NCI-H82 (cell line): ENCODE measurements at places on chromosomes 16 and 17.
A peak's percentile ranks its signal among the peaks of the same experiment; 100 is the strongest.

DNA sequence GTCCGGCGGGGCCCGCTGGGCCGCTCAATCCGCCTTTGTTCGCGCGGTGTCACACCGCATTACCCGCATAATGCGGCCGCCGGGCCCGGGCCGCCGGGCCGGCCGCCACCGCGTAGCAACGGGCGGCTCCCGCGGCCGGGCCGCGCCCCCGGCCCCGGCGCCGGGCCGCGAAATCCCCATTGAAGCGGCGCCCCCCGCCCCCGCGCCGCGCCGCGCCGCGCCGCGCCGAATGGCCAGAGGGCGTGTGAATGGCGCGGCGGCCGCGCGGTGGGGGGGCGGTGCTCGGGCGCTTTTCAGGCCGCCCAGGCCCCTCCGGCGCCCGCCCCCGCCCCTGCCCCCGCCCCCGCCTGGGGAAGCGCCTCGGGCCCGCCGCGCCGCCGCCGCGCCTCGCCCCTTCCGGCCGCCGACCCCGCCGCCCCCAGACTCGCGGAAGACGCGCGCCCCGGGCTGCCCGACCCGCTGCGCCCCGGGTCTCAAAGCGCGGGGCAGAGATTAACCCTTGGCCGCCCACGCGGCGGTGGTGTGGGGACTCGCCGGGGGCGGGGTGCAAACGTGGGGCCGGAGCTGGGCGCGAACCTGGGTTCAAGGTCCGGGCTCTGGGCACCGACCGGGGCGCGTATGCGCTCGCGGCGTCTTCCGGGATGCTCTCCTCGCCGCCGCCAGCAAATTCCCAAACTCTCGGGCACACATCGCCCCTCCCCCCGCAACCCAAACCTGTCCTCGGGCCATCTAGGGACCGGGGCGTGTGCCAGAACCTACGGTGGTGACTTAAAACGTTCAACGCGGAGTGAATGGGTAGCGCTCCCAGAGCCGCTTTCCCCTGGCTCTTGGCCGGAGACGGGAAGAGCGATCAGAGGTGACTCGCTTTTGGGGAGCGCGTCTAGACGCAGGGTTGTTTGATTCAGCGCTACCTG is 46.7 kb downstream of the WNT3 start:
- DNase-seq: peak; percentile 71

DNA sequence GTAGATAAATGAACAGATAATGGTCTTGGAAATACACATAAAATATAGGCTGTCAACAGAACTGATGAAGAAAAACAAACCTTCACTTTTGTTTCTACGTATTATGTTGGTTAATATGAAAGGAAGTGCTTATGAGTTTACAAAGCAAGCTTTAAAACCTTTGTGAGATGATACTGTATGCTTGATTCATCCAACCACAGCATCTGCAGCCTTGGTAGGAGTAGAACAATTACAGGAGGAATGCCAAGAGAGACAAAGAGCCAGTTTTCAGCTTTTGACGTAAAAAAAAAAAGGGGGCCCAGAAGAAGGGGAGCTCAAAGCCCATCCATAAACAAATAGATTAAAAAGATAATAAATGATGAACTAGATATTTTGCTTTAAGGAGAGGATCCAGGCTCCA is 13.3 kb downstream of the FAM20A start:
- DNase-seq: no peak

DNA sequence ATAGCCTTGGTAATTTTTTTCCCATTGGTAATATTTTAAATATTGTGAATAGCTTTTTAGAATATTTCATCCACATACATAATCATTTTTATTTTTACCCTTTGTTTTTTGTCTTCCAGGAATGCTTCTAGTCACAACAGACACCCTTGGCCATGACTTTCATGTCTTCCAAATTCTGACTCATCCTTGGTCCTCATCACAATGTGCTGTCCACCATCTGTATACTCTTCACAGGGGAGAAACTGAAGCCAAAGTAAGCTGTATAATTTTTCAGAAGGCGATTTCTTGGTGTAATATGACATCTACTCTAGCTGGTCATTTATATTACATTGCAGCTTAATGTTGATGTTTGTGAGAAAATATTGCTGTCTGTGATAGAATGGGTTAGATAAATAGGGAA is 269.4 kb downstream of the BCAS3 start:
- no peak for DNase-seq

DNA sequence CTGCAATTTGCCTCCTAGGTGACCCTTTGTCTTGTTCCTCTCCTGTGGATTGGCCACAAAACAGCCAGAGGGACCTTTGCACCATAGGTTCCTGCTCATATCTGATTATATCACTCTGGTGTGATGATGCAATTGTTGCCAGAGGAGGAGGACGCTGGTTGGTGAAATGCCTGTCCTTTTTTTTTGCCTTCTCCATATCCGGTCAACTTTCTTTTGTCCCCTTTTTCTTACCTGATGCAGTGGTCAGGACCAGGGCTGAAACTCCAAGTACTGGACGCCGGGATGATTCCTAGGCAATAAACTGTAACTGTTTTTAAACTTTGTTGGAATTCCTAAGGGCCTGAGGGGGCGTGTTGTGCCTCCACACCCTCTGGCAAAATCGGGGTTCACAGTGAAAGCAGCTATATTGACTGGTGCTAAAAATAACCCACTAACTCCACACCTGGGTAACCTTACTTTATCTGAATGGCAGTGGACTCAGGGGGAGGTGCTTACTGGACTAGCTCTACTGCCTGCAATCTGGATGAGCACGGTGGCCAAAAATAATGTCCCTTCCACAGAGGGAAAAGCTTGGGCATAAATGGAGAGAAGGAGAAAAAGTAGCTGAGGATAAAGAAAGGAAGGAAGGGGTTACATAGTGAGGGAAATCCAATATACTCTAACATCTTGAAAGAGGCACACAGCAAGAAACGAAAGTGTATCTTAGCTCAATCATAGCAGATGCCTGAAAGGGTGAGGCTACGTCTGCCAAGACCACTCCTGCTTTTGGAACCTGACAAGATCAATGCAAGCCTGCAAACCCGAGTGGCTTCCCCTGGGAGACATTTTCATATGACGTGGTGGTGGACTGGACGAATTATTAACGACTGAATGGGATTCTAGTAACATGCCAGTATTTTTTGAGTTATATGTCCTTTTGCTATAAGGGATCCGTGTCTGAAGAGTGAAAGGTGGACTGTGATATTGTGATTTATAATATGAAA is 28.4 kb upstream of the ZNF423 start:
- DNase-seq: no peak

DNA sequence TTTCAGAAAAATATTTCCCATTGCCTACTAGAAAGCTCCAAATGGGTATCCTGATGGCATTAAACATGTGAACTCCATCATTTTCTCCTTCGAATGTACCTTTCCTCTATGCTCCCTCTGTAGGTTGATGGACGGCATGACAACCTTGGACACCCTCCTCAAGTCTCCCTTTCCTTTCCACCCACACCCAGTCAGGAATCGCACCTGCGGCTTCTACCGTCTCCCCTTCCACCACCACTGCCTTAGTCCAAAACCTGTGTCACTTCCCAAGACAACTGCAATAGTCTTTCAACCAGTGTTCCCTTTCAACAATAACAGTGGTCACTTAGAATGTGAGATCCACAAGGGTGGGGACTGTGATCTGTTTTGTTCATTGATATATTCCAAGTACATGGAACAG is 233.1 kb upstream of the AXIN2 start:
- DNase-seq: peak; percentile 56

GRCh38 chr17:69117855-69118784 is 23.6 kb downstream of the ABCA6 start:
- DNase-seq: no peak

DNA sequence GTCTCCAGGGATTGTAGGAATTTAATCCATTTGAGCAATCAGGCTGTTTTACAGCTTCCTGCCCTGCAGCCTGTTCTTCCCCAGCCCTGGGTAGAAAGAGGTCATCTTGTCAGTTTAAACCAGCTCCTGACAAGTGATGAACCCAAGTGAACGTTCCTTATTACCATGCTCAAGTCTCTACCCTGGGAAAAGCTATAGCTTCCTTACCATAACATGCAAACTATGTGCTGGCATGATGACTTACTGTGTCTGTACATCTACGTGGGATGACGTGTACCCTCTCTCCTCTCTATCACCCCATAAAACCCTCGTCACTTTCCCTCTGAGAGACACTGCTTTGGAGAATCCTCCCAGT is 452.2 kb downstream of the XYLT1 start:
- DNase-seq: peak; percentile 14

- peak; percentile 41 for DNase-seq
Observed at GRCh38 chr16:715477-716199, 720 bp downstream of the METRN start.

DNA sequence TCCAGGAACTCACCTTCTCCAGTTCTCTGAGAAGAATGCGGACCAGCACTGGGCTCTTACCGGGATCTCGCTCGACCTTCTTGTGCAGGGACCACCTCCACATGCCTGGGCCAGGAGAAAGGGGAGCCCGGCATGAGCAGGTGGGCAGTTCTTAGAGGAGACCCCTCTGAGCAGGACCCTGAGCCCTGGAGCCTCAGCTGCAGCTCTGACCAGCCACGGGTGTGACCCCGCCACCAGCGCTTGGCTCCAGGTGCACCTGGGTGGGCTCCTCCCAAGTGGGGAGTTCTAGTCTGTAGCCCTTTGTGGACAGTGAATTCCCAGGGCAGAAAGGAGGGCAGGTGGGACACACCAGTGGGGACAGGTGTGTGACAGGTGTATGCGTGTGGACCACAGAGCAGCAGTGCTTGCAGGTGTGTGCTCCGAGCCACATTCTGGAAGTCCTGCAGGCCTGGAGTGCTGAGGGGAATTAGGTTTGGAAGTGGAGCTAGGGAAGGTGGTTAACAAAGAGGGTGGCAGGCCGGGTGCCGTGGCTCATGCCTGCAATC is 28.9 kb downstream of the PIK3R6 start:
- no peak for DNase-seq

- DNase-seq: no peak
Observed at GRCh38 chr17:40931311-40931710, 6.1 kb downstream of the KRT23 start.

- no peak for DNase-seq
Observed at GRCh38 chr17:52283872-52284271, 125.4 kb upstream of the CA10 start.

DNA sequence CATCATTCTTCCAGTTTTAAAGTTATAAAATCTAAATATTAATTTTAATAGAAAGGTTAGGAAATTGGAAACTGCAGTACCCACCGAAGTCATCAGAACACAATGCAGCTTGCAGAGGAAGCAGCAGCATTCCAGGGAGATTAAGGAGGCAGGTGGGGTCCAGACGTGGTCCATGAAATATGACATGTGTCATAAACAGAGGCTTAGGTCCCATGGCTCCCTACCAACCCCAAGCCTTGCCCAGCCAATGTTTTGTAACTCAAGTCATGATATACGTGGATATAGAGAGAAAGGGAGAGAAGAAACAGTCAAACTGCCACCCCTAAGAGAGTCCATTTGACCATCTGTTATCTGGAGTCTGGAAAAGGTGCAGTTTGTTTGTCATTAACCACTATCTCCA is 670.0 kb downstream of the TOX3 start:
- no peak for DNase-seq

GRCh38 chr17:62014526-62014925 is 50.6 kb downstream of the MED13 start:
- DNase-seq: no peak

DNA sequence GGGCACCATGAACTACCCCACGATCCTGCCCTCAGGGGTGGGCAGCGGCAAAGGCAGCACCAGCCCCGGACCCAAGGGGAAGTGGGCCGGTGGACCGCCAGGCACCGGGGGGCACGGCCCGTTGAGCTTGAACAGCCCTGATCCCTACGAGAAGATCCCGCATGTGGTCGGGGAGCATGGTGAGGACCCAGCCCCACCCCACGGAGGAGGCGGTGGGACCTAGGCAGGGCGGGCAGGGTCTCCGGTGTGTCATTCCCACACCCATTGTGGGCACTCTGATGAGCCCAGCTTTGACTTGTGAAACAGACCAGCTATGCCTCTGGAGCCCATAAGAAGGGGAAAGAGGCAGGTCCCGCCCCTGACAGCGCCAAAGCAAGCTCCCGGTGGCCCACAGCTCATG is 22.8 kb downstream of the TPSG1 start:
- no peak for DNase-seq

GRCh38 chr17:65097110-65097509 is 40.1 kb upstream of the RGS9 start:
- no peak for DNase-seq

- DNase-seq: no peak
Observed at GRCh38 chr16:87721622-87722585, 43.9 kb downstream of the KLHDC4 start.

DNA sequence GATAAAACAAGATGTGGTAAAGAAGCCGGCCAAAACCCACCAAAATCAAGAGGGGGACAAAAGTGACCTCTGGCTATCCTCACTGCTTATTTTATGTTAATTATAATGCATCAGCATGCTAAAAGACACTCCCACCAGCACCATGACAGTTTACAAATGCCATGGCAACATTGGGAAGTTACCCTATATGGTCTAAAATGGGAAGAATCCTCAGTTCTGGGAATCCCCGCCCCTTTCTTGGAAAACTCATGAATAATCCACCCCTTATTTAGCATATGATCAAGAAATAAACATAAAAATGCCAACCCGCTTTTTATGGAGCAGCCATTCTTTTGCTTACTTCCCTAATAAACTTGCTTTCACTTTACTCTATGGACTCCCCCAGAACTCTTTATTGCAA is 25.6 kb downstream of the CMTR2 start:
- no peak for DNase-seq

DNA sequence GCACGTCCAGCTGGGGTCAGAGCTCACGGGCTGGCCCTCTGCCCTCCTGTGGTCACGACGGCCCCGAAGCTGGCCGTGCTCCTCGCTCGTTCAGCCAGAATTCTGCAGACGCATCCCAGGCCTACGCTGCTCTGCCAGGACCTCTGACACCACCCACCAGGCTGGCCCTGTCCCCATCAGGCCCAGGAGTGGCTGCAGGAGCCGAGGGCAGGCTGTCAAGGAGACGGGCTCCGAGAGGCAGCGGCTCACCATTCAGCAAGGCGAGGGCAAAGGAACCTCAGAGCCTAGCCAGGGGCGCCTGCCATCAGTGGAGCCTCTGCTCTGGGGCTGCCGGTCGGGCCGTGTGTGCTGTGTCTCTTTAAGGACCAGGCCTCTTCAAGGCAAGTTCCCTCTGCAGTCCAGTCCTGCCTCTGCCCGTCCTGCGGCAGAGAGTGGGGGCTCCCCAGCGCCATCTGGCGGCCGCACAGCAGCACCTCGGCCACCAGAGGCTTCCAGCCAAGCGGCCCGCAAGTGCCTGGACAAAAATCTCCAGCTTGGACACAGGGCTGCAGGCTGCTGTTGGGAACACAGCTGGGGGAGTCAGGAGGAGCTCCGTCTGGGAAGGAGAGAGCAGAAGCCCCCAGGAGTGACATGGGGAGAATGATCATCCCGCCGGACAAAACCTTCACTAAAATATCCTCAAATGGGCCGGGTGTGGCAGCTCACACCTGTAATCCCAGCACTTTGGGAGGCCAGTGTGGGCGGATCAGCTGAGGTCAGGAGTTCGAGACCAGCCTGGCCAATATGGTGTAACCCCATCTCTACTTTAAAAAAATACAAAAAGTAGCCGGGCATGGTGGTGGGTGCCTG is 7.4 kb upstream of the ABR start:
- peak; percentile 90 for DNase-seq

GRCh38 chr17:19384723-19385391 is 2.1 kb downstream of the MFAP4 start:
- peak; percentile 85 for DNase-seq

- no peak for DNase-seq
Observed at GRCh38 chr16:49055824-49056545, 225.7 kb downstream of the CBLN1 start.
